GM23248 (cell line): ENCODE measurements at places on chromosomes 7 and 10.

DNA sequence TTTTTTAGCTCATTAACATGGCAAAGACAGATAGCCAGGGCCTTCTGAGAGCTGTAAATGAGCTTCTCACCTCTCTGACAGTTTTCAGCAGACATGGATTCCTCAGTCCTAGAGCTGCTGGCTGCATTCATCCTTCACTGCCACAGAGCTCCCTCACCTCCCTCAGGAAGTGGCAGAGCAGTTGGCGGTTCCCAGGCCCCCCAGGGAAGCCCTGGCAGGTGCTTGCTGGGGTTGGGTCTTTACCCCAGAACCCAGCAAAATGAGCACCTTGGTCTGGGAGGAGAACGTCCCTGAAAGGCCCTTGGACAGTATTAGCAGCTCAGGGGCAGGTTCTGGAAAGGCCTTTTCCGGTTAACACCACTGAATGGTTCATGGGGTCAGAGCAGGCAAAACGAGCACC, 288.0 kb downstream of the PTPRN2 start:
- no peaks in the 10 kb centered on the region for H3K36me3 ChIP-seq
- no peak overlapping the region for H3K27ac ChIP-seq
- H3K4me3 ChIP-seq: no peak overlapping the region
- DNase-seq: no peak

DNA sequence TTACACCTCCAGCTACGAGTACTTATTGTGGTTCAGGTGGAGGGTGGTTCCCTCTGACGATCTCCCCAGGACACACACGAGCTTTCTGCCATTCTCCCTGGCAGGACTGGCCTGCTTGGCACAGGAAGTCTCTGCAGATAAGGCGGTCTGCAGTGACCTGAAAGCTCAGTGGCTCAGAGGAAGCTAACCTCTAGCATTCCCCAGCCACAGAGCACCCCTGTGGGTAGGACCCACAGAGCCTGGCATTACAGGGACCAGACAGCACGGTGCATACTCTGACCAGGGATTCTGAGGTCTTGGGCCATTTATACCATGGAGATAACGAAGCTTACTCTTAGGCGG, 1.9 kb upstream of the GPR146 start:
- no peak overlapping the region for H3K4me3 ChIP-seq
- peaks cover 14% of the 10 kb centered on the region for H3K4me1 ChIP-seq
- no peak for DNase-seq

DNA sequence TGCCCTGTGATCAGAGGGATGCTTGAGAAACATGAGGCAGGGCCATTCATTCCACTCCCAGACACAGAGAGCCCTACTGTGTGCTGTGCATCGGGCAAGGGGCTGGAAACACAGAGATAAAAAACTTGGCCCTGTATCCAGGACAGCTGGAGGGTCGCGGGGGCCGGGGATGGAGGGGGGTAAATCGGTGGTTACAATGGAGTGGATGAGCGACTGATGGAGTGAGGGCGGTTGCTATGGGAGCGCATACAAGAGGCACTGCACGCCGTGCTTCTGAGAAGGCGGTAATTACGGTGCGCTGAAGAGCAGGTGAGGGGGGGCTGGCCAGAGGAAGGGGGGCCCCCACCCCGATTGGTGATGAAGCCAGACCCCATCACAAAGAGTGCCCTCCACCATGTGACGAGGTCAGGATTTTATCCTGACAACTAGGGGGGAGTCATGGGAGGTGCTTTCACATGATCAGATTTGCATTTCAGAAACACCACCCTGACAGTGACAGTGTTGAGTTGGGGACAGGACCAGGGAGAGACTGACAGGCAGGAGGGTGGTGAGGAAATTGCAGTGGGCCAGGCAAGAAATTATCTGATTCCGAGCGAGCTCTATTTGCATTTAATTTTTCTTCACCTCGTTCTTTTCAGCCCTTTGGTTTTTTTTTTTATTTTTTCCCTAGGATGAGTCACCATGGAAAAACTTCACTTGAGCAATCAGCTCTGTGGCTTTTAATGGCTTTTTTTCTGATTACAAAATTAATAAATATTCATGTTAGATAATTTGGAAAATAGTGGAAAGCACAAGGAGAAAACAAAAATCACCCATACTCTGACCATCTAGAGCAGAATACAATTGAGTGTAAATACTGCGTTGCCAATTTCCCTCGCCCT, 7.8 kb downstream of the CPA5 start:
- peaks cover 36% of the 10 kb centered on the region for H3K4me1 ChIP-seq
- no peaks in the 10 kb centered on the region for H3K27me3 ChIP-seq
- peak overlapping the region; percentile 66 for H3K4me3 ChIP-seq
- H3K36me3 ChIP-seq: no peaks in the 10 kb centered on the region

DNA sequence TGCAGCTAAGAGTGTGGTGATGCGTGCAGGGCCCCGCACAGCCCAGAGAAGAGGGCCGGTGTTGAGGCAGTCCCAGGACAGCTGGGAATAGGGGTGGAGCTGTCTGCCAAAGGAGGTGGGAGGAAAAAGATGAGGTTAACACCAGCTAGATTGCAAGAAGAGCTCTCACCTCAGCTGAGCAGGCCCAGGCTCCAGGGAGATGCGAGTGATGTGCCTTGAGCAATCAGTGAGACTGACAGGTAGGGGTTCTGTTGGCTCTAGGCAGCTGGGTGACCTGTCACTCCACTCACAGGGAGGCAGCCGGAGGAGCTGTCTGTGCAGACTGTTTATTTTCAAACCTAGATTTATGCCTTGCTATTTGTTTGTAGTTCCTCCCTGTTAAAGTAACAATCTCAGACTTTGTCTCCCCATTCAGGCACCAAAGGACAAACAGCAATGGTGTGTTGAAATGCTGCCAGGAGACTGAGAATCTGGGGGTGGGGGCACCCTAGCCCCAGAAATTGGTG, 205.1 kb upstream of the CXCL12 start:
- H3K27me3 ChIP-seq: no peaks in the 10 kb centered on the region
- no peak for DNase-seq
- no peaks in the 10 kb centered on the region for H3K36me3 ChIP-seq
- H3K27ac ChIP-seq: no peak overlapping the region

DNA sequence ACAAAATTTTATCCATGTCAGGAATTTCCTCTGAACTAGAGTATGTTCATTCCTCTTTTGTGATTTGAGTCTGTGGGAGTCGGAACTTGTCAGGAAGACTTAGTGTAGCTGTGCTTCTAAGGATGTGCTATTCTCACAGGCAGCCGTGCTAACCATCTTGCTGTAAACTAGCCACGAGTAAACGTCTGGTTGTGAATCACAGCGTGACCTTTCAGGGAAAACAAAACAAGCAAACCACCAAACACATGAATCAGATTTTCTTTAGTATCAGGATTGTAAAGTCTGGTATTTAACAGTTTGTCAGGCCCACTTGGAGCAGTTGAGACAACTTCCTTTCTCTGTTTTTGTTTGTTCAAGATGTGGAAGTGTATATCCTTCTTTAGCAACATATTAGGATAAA, 32.0 kb downstream of the AUTS2 start:
- no peak overlapping the region for H3K4me3 ChIP-seq
- no peak overlapping the region for H3K27ac ChIP-seq
- peak; percentile 86 for DNase-seq
- peaks cover 11% of the 10 kb centered on the region; the same call in 1 of the 2 replicates for H3K4me1 ChIP-seq
- no peaks in the 10 kb centered on the region for H3K36me3 ChIP-seq

- H3K27ac ChIP-seq: peak overlapping the region; percentile 98
- peak; percentile 76 for DNase-seq
- H3K27me3 ChIP-seq: no peaks in the 10 kb centered on the region
- H3K4me3 ChIP-seq: peak overlapping the region; percentile 70
- H3K36me3 ChIP-seq: no peaks in the 10 kb centered on the region
These were observed 3.1 kb upstream of the ABCC2 start for GRCh38 chr10:99779335-99779734.
